Mesothelial cell of epicardium (in vitro differentiated cells): ENCODE measurements at places on chromosomes 5 and 9.

DNA sequence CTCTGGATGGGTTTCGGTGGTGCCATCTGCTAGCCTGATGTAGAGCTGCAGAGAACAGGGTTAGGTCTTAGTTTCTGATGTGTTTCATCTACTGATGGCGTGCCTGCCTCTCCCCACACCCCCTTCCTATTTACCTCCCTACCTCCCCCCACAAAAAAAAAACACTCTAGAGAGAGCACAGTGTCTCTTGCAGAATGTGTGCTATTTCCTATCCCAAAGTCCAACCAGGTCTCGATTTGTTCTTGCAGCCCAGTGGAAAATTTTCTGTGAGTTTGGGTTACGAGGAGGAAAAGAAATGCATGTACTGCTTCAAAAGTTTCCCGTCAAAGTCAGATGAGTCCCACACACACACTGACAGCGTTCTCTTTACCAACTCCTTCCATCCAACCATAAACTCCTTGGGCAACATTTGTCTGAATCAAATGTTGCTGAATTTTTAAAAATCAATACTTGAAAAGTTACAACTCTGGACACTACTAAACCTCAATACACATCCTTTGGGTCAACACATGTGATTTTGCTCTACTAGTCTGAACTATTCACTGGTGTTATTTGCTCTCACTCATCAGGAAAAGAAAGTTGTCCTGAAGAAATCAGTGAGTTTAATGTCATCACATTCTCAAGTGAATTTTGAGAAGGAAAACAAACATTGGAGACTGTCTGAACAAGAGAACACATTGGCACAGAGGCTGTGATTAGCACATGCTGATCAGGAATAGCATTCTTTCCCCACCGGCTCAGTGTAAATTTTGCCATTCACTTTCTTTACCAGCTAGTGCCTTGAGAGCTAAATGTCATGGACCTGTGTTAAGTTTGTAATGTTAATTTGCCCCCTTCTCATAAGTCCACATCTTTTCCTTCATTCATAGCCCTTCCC lies 84.1 kb downstream of the MAMDC2 start:
- no peak for DNase-seq

DNA sequence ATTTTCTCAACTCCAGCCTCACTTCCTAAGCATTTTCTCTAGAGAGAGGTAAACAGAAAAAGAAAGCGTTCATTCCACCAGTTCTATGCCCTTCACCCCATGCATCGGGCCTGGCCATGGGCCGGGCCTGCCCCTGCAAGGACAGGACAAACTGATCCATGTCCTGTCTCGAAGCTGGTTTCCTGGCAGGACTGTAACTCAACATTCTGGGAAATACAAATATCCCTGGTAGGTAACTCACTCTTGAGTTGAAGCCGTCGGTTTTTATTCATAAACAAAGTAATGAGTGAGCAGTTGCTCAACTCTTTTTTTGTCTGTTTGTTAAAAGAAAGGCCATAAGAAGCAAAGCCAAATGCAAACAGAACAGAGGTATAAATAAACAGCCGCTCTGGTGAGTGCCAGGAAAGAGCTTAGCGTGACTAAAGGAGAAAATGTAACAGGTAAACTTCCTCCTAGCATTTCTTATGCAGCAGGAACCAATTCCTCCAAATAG lies 64.4 kb upstream of the DNAH5 start:
- no peak for DNase-seq

- DNase-seq, result no peak
These were observed 90.2 kb downstream of the PLK2 start for GRCh38 chr5:58369513-58370190.

DNA sequence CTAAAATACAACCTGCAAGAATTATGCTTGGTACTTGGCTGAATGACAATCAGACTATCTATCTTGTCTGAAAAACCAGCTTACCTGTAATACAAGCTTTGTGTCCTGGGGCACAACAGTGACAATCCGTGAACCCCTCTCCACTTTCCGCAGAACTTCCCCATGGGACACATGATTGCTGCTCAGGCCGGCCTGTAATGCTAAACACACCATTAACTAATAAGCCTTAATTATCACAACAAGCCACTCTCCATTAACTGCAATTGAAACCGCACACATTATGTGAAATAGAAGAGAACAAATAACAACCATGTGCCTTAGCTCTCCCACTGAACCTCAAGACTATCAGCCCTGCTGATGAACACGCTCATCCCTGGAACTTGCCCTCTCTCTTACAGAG lies 33.7 kb downstream of the ELP1 start:
- DNase-seq, result no peak

DNA sequence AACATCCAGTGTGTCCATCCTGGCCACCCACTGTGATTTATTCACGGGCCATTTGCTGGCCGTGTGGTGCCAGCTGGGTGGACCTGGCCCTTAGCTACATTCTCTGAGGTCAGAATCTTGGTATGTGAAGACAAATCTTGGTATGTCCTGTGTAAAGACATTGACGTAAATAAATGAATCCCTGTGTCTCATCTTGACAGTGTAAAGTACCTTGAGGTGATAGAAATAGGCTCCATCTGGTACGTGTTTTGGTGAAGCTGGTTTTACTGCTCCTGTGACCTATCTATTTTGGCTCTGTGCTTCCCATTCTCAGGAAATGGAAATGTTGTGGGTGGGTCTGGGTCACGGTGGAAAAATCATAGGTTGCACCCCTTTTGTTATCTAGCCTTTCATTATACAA lies 245.4 kb upstream of the ANKH start:
- no peak for DNase-seq

- DNase-seq, result no peak
These were observed 25.3 kb downstream of the EFCAB9 start for GRCh38 chr5:172219296-172219695.
